ENCODE measurements at places on chromosomes 5 and 9.

- DNase-seq, result no peak
Measured at GRCh38 chr9:82668689-82669199, 394.2 kb downstream of the RASEF start.

GRCh38 chr5:177537389-177538361, 16.7 kb downstream of the FAM193B start:
- no peak for DNase-seq

DNA sequence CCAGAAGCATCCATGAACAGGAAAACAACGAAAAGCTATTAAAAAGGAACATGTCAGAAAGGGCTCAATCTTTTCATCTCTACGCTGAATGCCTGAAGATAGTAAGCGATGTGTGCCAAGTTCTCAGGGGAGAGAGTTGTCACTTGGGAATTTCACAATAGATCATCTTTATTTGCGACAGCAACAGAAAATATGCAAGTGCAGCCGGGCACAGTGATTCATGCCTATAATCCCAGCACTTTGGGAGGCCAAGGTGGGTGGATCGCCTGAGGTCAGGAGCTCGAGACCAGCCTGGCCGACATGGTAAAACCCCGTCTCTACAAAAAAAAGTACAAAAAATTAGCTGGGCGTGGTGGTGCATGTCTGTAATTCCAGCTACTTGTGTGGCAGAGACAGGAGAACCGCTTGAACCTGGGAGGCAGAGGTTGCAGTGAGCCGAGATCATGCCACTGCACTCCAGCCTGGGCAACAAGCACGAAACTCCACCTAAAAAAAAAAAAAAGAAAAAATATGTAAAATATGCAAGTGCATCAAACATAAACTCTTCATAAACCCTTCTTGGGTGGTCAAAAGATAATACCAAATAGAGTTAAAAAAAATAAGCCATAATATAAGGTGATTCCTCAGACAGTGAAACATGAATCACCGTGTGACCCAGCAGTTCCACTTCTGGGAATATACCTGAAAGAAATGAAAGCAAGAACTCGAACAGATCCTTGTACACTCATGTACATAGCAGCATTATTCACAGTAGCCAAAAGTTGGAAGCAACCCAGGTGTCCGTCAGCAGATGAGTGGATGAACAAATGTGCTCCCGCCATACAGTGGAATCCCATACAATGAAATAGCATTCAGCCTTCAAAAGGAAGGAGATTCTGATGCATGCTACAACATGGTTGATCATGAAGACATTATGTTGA, 16.2 kb downstream of the SFXN1 start:
- no peak for DNase-seq

DNA sequence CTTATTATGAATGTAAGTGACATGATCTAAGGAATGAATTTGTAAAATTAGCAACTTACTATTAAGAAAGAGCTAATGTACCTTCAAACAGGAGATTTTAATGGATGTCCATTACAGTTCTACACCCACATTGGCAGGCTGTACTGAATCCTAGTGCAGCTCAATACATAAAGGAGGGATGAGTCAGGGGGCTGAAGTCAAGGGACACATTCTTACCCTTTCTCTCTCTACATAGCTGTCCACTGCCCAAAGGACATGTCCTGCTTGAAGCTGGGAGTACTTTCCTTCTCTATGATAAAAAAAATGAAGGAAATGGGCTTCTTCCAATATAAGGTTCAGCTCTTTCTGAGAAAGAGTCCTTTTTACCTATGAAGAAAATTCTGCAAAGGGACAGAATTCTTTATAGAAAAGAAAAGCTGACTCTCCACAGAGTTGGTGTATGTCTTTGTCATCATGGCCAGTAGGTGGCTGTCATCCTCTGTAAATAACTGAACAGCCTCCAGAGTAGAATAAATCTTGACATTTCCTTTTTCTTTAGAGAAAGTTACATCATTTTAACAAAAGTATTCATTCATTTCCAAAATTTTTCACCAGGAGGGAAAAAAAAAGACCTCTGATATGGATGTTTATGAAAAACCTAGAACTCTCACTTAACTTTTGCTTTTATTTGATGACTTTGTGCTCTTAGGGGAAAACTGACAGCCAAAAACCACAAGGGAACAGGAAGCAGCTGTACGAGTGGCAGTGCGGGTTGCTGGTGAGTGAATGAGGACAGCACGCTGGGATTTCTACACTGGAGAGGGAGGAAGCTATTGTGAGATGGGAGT, 13.1 kb upstream of the IFNA14 start:
- DNase-seq, result no peak

- DNase-seq, result no peak
Measured at GRCh38 chr5:143755966-143756365, 56.0 kb upstream of the HMHB1 start.

DNA sequence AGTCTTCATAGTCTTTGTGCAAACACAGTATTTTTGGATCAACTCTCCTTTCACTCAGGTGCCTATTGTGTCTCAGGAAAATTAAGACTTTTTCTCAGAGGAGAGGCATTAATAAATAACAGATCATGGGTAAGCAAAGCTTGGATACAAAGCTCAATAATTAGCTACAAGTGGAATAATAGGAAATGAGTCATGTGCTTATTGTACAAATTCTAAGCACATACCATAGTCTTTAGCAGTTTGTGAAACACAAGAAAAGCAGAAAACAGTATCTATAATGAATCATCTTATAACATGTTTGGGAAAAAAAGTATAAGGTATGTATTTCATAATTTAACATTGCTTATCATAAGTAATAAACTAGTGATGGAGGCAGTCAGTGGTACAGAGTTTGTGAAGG, 477.0 kb downstream of the CDH10 start:
- DNase-seq, result no peak

DNA sequence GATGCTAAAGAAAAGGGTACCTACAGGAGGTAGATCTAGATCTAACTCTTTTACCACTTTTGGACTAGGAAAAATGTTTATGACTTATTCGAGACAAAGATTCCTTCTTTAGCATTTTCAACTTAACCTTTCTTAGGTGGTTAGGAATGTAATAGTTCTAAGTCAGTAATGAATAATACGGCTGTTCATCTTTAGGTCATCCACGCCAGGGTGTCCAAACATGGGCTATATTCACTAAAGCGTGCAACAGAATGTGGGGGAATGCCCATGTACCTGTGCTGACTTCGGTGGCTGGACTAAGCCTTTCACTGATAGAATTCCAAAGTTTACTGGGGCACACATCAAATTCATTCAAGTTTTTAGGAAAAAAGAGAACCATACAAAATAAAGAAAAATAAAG, 164.7 kb downstream of the TSSK1B start:
- DNase-seq, result no peak

GRCh38 chr5:57839025-57839424, 356.4 kb upstream of the ACTBL2 start:
- no peak for DNase-seq

DNA sequence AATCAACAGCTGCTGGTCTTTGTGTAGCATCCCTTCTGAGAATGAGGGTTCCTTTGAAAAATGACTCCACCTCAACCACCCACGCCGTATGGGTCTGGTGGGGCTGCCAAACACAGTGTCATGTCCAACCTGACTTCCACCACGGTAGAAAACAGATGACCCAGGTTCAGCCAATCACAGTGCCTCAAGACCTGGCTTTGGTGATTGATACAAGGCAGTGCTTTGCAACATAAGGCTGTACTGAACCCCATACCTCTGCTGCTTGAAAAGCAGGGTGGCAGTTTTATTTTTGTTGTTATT, 11.5 kb upstream of the TGFBR1 start:
- no peak for DNase-seq

GRCh38 chr9:126081746-126082145, 244.9 kb upstream of the MVB12B start:
- DNase-seq, result no peak

DNA sequence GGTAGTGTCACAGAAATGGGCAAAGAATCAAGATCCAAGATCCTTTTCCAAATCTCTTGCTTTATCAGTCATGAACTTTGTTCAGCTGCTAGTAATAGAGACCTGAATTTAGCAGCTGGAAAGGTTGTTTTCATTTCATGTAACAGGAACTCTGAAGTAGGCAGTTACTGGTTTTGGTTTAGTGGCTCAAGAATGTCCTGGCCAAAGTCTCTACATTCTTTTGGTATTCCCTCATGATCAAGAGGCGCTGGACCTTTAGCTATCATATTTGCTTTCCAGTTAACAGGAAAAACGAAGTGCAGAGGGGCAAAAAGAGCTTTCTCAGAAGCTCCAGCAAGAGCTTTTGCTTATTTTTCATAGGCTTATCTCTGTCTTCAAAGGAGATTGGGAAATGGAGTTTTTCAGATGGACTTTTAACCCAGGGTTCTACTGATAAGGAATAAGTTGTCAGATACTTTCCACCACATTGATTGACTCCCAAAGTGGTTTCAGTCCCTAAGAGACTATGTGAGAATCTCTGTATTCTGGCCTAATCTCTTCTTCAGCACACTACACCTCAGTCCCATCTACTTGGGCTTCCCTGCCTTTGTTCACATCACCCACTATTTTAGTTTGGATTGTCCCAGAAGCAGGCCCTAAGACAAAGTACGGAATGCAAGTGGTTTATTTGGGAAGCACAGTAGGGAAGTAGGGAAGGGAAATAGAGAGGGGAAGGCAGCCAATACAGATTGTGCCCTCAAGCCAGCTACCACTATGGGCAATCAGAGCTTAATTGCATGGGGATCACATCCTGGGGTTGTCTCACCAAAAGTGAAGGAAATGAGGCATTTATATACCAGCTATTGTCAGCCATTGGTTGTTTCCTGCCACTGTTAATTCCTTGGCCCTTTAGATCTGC, 359.3 kb downstream of the LRRC70 start:
- DNase-seq, result no peak

DNA sequence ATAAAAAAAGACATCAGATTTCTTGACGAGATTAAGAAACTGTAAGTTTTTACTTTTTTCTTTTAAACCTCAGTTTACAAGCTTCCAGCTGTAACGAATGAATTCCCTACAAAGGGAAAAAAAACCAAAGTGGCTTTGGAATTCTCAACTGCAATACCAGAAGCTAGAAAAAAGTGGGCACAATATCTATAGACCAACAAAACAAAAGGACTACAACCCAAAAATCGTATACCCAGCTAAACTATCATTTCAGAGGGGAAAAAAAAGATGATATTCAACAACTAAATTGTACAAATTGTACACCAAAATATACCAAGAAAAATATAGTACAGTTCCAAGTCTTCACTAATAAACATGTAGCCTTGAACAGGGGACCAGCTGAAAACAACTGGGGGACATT, 26.8 kb upstream of the ELOVL7 start:
- DNase-seq, result no peak

DNA sequence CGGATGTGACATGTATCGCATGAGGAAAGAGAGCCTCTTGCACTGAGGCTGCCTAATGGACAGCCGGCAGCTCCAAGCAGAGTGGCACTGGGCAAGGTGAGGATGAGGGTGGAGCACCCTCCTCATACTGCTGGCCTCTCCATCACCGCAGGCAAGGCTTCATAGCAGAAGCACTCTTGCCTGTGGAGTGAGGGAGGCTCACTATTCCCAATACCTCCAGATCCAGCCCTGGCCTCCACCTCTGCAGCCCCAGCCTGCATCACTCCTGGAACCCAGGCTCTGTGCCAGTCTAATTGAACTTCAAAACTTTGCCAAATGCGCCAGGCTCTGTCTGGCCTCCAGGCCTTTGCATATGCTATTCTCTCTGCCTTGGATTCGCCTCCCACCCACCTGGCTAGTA, 29.7 kb upstream of the ARAP3 start:
- no peak for DNase-seq

GRCh38 chr5:18142831-18143230, 508.6 kb downstream of the TAF11L14 start:
- DNase-seq, result no peak

DNA sequence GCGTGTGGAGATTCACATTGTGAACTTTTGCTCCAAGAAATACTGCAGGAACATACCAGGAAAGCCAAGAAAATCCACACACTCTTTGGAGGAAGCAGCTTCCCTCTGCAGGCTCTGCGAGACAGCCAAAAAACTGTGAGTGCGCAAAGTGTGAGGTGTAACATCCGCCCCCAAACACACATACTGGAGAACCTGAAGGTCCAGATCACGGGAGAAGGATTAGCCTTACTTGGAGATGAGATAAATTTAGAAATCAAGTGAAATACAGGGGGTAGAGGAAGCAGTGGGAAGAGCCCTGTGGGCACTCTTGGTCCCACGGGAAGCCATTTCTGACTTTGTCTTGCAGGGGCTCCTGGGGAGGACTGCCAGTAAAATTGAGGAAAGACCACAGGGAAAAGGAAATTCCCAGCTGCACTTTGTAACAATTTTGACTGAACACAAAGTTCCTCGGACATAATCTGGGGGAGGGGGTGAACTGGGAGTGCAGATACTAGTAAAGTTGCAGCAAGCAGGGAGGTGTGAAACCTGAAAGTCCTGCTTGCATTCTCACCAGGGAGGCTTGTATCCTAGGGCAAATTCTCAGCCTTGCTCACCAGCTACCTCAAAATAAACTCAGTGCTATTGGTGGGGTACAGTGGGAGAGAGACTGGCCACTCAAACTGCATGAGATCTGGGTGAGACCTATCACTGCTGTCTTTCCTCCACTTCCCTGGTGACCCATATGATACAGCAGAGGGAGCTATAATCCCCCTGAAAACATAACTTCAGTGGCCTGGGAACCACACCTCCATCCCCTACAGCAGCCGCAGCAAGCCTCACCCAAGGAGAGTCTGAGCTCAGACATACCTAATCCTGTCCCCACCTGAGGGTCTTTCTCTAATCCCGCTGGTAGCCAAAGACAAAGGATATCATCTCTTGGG, 109.1 kb downstream of the ALDH1A1 start:
- no peak for DNase-seq

DNA sequence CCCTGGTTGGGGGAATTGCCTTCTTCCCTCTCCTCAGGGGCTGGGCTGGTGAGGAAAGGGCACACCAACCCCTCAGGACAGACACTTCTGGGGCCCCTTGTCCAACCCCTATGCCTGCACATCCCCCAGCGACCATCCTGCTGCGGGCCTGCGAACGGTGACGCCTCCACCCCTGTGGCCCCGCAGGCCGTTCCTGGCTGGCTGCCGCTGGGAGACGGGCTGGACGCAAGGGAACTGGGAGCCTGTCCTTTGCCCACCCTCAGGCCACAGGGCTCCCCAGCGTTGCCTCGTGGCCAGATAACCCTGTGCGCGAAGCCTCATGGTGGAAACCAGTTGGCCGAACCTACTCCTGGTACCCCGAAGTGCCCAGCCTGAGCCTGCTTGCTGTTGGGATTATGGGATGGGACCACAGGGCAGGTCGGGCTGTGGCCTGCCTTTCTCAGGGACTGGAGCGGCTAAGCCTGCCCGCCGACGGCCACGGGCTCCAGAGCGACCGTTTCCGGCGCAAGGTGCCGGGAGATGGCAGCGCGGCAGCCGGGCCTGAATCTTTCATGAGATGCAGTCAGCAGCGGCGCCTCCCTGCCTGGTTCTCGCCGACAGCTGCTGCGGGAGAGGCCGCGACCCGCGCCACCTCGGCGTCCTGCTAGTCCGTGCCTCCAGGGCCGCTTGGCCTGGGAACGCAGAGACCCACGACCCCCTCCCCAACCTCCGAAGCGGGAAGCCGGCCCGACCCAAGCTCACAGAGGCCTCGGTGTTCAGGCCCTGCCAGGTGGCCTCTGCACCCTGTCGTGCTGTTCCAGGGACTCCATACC, 6.5 kb upstream of the PITX1 start:
- no peak for DNase-seq
